ENCODE measurements at places on chromosomes 11 and 22.

GRCh38 chr11:38384568-38384967 lies 1786.5 kb upstream of the RAG2 start:
- peak; percentile 46 for DNase-seq

GRCh38 chr22:35781898-35782297 lies 64.2 kb downstream of the APOL5 start:
- DNase-seq: no peak

DNA sequence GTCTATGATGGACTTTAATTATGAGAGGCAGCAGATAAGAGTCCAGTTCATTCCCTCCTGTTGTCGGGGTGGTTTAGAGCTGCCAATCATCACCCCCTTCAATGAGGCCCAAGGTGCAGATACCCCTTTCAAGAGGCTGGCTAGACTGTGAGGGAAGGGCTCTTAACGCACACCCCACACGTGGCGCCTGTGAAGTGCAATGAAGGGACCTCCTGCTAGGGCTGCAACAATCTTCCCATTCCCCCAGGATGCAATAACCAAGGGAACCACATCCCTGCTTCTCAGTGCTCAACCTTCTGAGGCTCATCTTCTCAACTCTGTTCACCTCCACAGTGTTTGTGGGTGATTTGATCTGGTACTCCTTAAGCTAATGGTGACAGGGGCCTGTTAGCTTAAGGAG lies 19.0 kb downstream of the TENM4 start:
- no peak for DNase-seq

- DNase-seq: no peak
Observed at GRCh38 chr11:17469998-17470397, 6.6 kb downstream of the ABCC8 start.

DNA sequence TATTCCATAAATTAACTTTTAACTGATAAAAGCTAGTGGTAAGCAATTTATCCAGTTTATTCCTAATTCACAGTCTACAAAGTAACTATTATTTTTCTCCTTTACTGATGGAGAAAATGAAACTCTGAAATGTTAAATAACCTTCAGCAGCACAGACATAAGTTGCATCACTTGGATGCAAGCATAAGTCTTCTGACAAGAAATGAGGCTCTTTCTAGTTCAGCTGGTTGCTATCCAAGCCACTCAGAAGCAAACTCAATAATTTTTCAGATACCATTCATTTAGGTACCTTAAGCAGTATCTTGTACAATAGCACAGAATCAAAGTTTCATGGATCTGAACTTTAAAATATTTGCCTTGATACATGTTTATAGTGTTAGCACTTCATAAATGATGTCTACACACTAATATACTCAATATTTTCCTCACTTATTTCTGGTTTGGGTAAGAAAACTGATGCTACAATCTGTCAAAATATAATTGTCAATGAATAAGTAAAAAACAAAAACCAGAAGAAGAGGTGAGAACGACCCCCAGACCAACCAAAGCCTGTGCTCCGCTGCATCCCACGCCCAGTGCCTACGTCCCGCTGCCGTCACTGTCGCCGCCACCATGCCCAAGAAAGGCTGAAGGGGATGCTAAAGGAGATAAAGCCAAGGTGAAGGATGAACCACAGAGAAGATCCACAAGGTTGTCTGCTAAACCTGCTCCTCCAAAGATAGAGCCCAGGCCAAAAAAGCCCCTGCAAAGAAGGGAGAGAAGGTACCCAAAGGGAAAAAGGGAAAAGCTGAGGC lies 18.1 kb downstream of the FAM168A start:
- no peak for DNase-seq

- DNase-seq: no peak
Observed at GRCh38 chr11:116888024-116888423, 50.6 kb upstream of the APOA1 start.

- DNase-seq: peak; percentile 56
Observed at GRCh38 chr11:126307706-126308105, 3.8 kb downstream of the DCPS start.

DNA sequence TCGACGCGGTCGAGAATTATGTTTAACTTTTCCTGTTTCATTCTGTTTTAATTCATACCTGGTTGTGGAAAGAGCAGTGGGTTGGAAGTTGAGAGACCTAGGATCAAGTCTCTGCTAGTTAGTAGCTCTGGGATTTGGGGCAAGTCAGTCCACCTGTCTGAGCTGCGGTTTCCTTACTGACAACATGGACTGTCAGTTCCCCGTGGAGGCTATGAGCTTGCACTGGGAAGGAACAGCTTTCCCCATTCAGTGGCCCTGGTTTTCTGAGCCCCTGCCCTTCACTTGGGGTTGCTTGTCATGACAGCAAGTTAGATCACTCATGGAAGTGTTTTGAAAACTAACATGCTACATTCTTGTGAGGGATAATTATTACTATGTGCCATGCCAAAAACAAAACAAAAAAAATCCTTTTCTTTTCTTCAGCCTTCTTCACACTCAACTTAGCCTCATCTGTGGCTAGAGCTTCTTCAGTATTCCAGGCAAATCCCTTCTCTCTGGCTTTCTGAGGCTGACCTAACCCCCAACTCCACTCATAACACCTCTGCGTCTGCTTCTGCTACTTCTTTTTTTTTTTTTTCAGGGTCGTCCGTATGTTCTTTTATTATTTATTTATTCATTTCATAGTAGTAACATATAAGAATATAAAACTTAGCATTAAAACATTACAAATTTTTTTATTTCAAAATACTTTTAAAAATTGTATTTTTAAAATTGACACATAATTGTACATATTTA lies 43.0 kb upstream of the ZBED5 start:
- peak; percentile 85 for DNase-seq

DNA sequence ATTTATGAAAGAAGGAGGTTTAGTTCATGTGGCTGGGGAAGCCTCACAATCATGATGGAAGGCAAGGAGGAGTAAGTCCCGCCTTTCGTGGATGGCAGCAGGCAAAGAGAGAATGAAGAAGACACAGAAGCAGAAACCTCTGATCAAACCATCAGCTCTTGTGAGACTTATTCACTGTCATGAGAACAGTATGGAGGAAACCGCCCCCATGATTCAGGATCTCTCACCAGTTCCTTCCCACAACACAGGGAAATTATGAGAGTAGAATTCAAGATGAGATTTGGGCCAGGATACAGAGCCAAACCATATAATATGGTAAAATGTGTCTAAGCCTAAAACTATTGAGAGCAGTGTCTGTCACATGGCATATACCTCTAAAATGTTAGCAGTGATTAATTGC lies 503.8 kb upstream of the CCDC179 start:
- DNase-seq: peak; percentile 54

GRCh38 chr11:120573756-120574354 lies 62.3 kb downstream of the GRIK4 start:
- no peak for DNase-seq
